ENCODE measurements at places on chromosomes 2 and 18.

DNA sequence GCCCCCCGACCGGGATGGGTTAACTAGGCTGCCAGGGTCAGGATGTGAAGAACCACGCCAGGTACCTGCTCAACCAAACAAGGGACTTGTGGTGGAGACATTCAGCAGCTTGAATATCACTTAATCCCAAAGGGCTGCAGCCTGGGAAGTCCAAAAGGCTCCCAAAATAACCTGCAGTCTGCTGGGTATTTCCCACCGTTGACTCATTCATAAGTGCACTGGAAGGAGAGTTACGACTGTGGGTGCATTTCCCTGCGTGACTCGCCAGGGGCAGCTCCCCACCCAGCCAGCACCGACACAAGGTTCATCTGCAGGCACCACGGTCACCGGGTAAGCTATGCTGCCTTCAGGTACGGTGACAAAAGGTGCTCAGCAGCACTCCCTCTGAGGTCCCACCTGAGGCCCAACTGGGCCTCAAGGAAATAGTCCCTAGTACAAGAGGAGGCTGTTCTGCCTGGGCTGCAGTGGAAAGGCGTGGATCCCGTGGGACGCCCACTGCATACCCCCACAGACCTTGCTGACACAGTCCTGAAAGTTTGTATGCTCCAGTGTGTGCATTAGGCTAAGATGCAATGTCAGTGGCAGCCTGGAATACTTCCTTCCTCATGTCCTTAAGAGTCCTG lies 86.5 kb downstream of the UXS1 start:
- no peak for DNase-seq

GRCh38 chr2:8253781-8254180 lies 428.1 kb upstream of the ID2 start:
- no peak for DNase-seq

DNA sequence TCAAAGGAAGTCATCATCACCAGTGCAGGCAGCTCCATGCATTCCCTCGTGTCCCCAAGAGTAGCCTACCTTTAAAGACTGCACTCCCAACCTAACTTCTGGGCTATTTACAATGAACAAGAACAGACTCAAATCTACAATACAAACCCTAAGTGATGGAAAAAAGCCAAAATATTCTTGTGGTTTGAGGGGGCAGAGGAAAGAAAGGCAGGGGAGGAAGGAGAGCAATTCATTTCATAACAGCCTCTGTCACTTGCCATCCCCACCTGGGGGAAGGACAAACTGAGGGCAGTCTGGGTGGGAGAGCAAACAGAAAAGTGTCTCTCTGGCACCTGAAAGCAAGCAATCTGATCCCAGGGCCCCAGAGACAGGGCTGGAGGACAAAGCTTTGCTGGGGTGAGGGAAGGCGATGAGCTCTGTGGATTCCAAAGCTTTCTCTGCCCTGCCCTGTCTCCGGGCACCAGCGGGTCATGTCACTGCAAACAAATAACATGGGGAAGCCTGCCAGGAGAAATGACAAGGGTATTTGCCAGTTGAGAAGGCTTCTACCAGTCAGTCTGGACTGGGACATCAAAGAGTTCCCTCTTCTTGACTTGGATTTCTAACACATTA lies 528.0 kb upstream of the TNP1 start:
- DNase-seq: no peak

- peak; percentile 67 for DNase-seq
Observed at GRCh38 chr2:88159955-88160415, 10.2 kb upstream of the THNSL2 start.

DNA sequence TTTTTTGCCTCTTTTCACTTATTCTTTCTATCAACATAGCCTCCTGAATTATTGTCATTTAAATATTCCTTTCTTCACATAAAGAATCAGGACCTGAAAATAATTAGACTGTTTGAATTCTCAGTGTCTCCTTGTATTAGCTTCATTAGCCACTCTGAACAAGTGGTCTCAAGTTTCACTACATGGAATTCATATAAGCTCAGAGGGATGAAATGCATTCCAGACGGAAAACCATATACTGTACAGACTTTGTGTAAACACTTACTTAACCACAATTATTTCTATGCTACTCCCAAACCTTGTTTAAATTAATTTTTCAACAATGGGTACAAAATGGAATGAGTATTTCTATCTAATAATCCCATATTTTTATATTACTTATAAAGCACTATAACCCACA lies 53.4 kb downstream of the CHN1 start:
- DNase-seq: no peak

GRCh38 chr2:20609349-20609994 lies 41.4 kb downstream of the HS1BP3 start:
- peak; percentile 68 for DNase-seq

- DNase-seq: no peak
Observed at GRCh38 chr2:127313406-127313805, 19.5 kb upstream of the ERCC3 start.

Data from muscle of arm (tissue), 14 donors.